ENCODE measurements at places on chromosomes 3 and 15.

GRCh38 chr3:194072097-194072428, 63.9 kb upstream of the HES1 start:
- DNase-seq, result no peak

- no peak for DNase-seq
Measured at GRCh38 chr15:62060896-62061280, 641 bp upstream of the VPS13C start.

DNA sequence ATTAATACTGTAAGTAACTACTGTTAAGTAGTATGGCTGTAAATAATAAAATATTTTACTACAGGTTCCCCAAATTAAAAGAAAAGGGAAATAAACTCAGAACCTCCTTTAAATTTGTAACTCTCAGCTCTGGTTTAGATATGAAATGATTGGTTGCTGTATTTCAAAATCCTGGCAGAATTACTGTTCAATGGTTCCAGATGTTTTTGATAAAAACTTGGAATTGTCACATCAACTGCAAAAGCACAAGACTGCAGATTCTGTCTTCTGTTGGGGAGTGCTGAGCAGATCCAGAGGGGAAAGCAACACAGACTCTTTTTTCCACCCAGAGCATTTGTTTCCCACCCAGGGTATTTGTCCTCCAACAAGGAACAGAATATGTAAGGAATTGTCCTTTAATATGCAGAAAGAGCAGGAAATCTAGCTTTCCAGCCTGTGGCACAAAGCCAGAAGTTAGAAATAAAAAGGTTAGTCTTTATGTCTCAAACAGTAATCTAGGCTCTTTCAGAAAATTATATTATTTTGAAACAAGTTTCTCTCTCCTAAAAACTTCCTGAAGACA, 178.1 kb downstream of the KLHL25 start:
- DNase-seq, result no peak

DNA sequence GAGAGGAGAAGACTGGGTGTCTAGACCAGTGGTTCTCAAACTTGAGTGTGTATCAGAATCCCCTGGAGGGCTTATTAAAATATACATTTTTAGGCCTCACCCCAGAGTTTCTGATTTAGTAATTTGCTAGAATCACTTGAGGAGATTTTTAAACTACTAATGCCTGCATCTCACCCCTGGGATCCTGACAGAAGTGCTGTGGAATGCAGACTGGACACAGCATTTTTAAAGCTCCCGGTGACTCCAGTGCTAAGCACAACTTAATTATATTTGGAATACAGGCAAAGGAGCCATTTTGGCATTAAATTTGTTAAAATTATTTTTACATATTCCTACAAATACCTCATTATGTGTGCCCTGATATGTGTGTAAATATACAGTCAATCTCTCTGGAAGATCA, 26.7 kb upstream of the COL6A6 start:
- DNase-seq, result no peak

GRCh38 chr3:65350801-65351476, 663.1 kb upstream of the ADAMTS9 start:
- no peak for DNase-seq

DNA sequence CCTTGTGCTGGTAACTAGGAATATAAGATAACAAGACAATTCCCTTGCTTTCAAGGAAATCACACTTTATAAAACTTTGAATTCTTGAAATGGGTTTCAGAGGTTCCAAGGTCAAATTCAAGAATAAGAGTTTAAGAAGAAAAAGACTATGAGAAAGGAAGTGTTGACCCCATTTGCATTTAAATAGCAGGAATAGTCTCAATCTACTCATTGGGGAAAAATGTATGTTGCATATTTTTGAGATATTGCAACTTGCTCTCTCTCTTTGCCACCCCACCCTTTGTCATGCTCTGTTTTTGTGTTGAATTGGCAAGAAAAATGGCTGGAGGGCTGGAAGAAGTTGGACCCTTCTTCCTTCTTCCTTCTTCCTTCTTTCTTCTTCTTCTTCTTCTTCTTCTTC, 699.2 kb downstream of the TUSC7 start:
- no peak for DNase-seq

GRCh38 chr3:23888617-23889228, 28.1 kb downstream of the NKIRAS1 start:
- DNase-seq, result no peak

- no peak for DNase-seq
Measured at GRCh38 chr3:36903119-36903882, 41.6 kb downstream of the TRANK1 start.

GRCh38 chr15:45386420-45386819, 8.1 kb upstream of the GATM start:
- DNase-seq, result no peak

DNA sequence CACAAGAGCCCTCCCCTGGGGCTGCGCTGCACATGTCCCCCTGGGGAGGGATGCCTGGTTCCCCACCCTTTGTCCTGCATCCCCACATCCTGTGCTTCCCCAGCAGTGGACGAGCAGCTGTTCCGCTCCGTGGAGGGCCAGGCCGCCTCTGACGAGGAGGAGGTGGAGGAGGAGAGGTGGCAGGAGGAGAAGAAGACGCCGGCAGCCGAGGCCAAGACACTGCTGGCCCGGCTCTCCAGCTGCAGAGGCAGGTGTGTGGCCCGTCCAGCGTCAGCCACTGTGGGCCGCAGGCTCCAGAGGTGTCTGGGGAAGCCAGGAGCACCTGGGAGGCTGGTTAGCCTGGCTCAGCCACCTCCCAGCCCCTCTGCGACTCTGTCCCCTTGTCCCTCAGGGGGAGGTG, 27.9 kb upstream of the GP9 start:
- no peak for DNase-seq

GRCh38 chr3:65376426-65376825, 662.3 kb downstream of the MAGI1 start:
- DNase-seq, result no peak

DNA sequence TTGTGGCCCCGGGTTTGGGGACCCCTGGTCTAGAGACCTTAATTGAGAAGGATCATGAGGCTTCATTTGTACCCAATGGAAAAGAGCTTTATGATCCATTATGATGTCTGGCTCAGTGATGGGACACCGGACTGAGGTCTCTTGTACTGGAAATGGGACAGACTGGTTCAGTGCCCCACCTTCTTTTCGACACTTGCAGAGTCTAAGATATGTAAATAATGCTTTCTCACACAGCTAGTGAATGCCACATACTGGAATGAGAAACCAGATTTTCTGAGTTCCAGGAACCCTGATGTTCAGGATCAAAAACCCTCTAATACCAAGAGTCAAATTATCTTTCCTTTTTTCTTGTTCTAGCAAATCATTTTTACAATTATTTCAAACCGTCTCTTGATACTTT, 116.3 kb upstream of the ARPP21 start:
- no peak for DNase-seq

DNA sequence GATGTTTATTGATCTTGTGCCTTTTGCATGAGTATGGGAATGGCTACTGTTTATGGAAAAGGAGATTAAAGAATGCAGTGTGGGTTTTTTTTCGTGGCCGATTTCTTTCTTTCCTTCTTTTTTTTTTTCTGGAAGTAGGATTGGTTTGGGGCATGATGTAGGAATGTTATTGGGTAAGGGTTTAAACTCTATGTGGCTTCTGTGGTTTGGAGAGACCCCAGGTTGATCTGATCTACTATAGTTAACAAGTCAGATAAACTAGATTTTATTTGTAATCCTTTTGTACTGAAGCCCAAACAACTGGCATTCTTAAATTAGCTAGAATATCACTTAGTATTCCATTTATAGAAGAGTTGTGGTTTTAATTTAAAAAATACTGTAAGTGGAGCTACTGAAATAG, 304.8 kb downstream of the LPP start:
- DNase-seq, result no peak

- DNase-seq, result no peak
Measured at GRCh38 chr3:190208196-190208595, 87.5 kb upstream of the P3H2 start.

DNA sequence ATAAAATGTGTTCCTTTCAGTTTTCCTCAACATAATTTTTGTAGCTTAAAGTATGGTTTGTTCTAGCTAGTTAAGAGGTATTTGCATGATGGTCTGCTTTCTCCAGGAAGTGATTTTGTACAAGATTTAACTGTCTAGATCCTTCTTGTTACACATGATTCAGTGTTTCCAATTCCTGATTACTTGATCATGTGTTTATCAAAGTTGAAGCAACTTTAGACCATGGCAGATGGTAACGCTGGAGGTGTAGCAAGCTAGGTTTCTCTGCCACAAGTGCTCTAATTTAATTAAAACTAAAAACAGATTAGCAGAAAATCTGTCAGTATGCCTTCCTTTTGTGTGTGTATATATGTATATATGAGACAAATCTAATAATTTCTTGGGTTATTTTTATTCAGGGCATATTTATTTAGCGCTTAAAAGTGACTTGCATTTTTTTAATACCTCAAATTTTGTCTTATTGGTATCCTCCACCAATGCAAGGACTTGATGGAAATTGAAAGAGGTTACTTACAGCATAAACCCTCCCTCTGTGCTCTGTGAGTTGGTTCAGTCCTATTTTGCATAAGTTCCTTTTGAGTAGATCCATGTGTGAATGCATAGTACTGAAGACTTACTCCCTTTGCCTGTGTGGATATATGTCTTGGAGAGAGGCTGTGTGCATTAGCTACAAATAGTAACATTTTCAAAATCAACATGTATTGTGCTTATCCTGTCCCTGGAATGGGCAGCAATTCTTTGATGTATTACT, 157.3 kb upstream of the CGNL1 start:
- DNase-seq, result no peak

- no peak for DNase-seq
Measured at GRCh38 chr15:77355321-77355720, 64.6 kb downstream of the PEAK1 start.

DNA sequence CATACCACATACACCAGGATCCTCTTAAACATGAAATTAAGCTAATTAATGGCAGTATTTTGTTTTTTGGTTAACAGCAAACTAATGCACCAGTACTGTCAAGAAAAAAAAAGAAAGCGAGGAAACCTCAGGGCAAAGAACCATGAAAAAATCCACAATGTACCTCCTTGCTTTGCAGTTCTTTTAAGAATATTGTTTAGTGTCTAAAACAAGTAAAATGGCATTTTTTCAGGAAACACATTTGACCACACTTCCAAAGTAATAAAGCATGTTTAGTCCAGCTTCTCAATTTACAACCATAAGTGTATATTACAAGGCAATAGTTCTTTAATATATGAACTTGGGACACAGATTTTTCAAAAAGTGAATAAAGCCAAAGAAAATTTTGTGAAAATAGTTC, 26.6 kb downstream of the AAGAB start:
- DNase-seq, result no peak

- no peak for DNase-seq
Measured at GRCh38 chr3:16122155-16122554, 52.3 kb upstream of the GALNT15 start.

- no peak for DNase-seq
Measured at GRCh38 chr3:62805106-62805505, 70.1 kb downstream of the CADPS start.

DNA sequence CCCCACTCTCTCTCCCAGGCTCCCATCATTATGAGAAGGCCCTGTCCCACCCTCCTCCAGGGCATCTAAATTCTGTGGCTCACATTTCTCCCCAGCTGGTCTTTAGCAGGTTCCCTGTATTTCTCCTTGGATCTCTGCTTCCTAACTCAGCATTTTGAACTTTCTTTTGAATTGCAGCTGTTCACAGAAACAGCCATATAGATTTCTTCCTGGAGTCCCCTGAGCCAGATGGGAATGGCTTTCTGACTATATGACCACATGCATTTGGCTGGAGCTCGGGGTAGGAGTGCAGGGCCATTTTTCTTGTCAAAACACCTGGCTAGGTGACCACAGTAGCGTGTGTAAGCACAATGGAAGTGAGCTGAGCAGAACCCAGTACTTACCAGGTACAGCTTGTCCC, 22.0 kb downstream of the RBP2 start:
- DNase-seq, result no peak

DNA sequence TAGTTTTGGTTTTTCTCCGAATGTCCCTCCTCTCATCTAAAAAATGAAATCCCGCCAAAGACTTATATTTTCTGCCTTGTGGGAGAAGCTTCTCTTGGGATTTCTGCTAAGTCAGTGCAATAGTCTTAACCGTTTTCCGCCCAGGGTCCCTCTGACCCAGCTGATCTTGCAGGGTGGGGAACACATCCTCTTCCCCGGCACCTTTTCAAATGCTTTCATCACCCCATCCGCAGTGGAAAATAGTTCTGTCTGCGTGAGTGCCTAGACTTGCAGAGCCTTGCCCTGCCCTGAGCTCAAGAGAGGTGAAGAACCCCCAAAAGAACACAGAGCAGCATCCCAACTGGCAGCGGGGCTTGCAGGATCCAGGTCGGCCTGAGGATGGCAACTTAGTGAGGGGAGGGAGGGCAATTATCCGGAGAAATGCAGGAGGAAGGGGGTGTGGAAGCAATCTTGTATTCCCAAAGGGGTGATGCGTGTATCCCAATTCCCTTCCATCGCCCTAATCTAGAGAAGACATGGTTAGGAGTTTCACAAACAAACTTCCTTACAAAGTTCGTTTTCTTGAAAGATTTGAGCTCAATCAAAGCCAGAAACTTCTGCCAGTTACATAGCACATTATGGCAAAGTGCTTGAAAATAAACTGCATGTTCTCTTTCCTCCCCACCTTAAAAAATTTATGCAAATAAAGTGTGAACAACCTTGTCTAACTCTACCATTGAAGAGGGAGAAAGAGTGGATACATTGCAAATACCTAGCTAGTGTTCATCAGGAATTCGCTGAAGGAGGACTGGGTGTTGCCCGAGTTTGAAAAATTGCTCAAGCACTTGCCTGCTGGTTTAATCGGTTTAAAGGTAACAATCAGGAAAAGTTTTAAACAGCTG, 79.9 kb downstream of the NR2F2 start:
- DNase-seq, result no peak

DNA sequence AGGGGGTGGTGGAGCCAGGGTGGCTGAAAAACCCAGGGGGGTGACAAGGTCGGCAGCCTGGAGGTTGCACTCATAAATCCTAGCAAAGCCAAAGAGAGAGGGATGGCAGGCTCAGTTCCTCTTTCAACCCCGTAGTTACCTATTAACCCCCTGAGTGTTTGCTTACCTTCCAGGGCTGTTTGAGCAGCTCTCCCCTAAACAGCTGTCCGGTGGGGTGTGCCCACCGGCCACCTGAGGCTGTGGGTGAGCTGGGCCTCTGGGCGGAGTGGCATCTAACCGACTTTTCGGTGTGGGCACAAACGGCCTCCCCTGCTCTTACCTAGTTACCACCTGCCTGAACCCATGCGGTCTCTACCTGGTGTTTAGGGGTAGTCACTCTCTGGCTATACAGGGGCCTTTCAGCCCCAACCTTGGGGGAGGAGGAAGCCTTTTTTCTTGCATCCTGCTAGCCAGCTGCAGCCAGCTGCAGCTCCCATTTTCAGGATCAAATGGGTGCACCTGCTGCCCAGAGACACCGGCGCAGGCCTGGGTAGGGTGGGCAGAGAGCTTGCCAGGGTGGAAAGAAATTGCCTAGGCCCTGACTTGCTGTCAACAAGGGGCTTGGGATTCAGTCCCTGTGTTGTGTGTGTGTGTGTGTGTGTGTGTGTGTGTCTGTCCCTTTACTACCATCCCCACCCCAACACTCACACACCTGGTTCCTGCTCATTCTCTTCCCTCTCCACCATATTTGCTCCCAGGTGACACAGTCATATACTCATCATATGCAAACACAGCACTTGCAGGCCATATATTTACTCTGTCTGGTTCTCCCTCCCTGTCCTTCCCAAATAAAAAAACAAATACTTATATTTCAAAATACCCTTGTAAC, 3.7 kb downstream of the DLL4 start:
- no peak for DNase-seq

All from activated CD4-positive, CD25-positive, alpha-beta regulatory T cell (primary cell).